ENCODE measurements at places on chromosomes 1 and 21. TPM values are rescaled to one million over a fixed set of nuclear protein-coding genes. Genes with fewer than 3 reads are reported as not detected.
A peak's percentile ranks its signal among the peaks of the same experiment; 100 is the strongest.

DNA sequence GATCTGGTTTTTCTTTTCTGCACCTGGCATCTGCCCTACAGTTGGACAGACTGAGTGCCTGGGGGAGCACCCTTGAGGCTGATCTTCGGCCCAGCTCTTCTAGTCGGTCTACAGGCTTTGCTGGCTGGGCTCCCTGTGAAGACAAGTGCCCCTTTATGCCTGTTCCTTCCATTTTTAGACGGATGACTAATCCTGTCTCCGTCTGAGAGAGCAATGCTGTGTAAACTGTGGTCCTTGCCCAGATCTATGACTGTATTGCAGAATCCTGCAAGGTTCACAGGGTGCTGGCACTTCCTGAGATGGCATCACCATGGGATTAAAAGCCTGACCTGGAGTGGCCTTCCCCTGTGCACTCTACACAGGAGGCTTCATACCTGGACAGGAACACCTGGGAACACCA is 47.6 kb upstream of the SAMD13 start:
- DNase-seq: no peak
- no peak overlapping the region for H3K27ac ChIP-seq
- H3K27me3 ChIP-seq: no peaks in the 10 kb centered on the region
- no peaks in the 10 kb centered on the region for H3K36me3 ChIP-seq

- H3K4me1 ChIP-seq: no peaks in the 10 kb centered on the region
- DNase-seq: no peak
- no peak overlapping the region for H3K4me3 ChIP-seq
- H3K27ac ChIP-seq: no peak overlapping the region
- H3K36me3 ChIP-seq: no peaks in the 10 kb centered on the region
- H3K27me3 ChIP-seq: no peaks in the 10 kb centered on the region
Observed at GRCh38 chr1:113429461-113430153, 39.3 kb downstream of the MAGI3 start.

DNA sequence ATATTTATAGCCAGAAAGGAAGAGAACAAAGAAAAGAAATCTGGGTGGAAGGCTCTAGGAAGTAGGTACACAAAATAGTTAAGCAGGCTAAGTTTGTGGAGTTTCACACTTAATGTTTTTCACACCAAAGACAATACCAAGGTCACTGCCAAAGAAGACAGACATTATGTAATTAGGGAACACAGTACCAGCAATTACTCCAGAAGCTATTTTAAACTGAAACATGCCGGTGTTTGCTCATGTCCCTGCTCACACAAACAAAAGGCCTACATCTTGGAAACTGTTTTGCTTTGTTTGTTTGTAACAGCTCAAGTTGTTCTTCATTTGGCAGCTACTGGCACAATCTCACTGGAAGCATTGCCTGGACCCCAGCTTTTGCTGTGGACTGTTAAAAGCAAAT is 88.5 kb upstream of the DAB1 start:
- no peak overlapping the region for H3K27ac ChIP-seq
- no peaks in the 10 kb centered on the region for H3K27me3 ChIP-seq
- H3K4me3 ChIP-seq: no peak overlapping the region
- no peaks in the 10 kb centered on the region for H3K36me3 ChIP-seq

- peak overlapping the region; percentile 23 for H3K4me3 ChIP-seq
- H3K27ac ChIP-seq: peak overlapping the region; percentile 2
- H3K36me3 ChIP-seq: no peaks in the 10 kb centered on the region
- no peak for DNase-seq
- no peaks in the 10 kb centered on the region for H3K27me3 ChIP-seq
Observed at GRCh38 chr21:34639882-34640788, 25.2 kb upstream of the RCAN1 start.

- no peak overlapping the region for H3K4me3 ChIP-seq
- no peak for DNase-seq
- H3K27ac ChIP-seq: no peak overlapping the region
- H3K4me1 ChIP-seq: no peaks in the 10 kb centered on the region
Observed at GRCh38 chr1:108719656-108720435, 7.1 kb downstream of the FNDC7 start.

DNA sequence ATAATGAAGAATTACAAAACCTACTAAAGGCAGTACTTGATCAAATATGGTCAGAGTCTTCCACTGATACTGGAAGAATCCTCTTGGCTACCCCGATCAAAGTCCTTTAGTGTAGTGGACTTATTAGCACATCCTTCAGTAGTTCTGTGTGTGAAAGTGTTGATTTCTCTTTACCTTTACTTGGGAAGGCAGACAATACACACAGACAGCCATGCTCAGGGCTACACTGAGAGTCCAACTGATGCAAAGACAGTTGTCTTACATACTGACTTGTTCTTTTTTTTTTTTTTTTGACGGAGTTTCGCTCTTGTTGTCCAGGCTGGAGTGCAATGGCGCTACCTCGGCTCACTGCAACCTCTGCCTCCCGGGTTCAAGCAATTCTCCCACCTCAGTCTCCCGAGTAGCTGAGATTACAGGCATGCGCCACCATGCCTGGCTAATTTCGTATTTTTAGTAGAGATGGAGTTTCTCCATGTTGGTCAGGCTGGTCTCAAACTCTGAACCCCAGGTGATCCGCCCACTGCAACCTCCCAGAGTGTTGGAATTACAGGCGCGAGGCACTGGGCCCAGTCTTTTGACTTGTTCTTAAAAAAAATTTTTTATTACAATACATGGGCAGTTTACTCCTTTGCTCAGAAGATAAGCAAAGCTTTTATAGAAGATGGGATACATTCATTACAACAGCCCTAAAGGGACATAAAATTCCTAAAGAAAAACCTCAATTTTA is 3.5 kb upstream of the PTTG1IP start:
- no peak for DNase-seq
- no peak overlapping the region for H3K27ac ChIP-seq
- peaks cover 42% of the 10 kb centered on the region for H3K4me1 ChIP-seq
- no peaks in the 10 kb centered on the region for H3K36me3 ChIP-seq
- no peaks in the 10 kb centered on the region for H3K27me3 ChIP-seq

The LORICRIN gene
- total RNA-seq: 0.20 TPM

The SLC2A5 gene
- total RNA-seq: 0.90 TPM

All from T-cell (primary cell).